ENCODE measurements at places on chromosomes 2 and 18.

DNA sequence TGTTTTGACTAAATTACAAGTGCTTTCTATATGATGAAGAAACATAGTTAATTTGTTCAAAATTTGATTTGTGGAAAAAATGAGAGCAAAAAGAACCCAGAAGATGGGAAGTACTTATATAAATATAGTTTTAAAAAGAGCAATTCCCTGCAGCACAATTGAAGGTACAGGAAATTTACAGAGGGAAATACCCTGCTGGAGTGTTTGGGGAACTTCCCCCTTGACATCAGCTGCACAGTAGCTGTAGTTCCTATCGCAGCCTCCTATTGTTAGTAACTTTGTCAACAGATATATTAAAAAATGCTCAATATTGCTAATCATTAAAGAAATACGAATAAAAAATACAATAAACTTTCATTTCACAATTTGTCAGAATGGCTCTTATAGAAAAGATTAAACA lies 1118.8 kb upstream of the ZEB2 start:
- DNase-seq, result no peak

GRCh38 chr2:71562518-71562917 lies 109.2 kb downstream of the DYSF start:
- DNase-seq, result no peak

DNA sequence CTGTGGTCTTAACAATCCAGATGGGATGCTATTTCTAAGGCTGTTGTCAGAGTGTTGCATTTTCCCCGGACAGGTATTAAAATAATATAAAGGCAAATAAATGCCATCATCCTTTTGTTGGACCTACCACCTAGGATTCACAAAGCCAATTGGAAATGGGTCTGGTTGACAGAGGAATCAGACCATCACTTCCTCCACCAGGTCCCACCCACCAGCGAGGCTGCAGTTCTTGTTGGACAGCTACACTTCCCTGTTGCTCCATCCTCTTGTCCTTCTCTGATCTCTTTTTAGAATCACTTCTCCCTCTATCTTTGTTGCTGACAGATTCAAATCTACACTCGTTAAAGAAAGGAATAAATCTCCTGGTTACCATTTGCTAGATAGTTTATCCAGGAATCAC lies 1.1 kb downstream of the TMEM169 start:
- DNase-seq, result no peak

- no peak for DNase-seq
These were observed 1103.6 kb upstream of the ACVR2A start for GRCh38 chr2:146741260-146741659.

DNA sequence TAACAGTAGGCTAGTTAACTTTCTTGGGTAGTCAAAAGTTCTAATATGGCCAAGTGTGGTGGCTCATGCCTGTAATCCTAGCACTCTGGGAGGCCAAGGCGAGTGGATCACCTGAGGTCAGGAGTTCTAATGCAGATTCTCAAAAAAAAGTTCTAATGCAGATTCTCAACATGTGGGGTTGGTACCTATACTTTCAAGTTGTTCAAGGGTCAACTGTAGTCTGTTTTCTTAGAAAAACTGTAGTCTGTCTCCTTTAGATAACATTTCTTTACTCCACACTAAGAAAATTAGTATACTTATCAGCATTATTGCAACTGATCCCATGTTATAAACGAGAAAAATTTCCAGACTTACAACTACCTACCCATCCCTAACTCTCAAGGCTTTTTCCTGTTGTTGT lies 16.6 kb downstream of the INO80D start:
- no peak for DNase-seq

DNA sequence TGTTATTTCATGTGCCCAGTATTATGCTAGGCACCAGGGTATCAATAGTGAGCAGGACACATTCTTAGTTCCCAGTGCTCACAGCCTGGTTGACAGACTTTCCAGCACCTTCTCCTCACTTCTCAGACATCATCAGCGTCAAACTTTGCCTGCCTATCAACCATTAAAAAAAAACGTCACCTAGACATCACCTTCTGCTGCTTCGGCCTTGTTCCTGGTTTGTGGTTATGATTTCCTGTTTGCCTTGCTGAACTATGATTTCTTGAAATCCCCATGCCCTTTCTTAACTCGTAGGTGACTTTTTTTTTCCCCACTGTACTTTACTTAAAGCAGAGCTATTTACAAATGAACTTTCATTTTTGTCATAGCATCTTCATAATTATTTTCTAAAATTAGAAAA lies 60.4 kb upstream of the NABP1 start:
- peak; percentile 15 for DNase-seq

- no peak for DNase-seq
These were observed 3.4 kb upstream of the CHMP1B start for GRCh38 chr18:11847811-11848210.

- no peak for DNase-seq
These were observed 29.2 kb upstream of the TEX44 start for GRCh38 chr2:231563378-231563961.

- no peak for DNase-seq
These were observed 22.9 kb downstream of the RIT2 start for GRCh38 chr18:43092539-43092938.

- DNase-seq, result no peak
These were observed 807.8 kb upstream of the CDH2 start for GRCh38 chr18:28984731-28985130.

- no peak for DNase-seq
These were observed 41.6 kb downstream of the KCNE4 start for GRCh38 chr2:223093436-223094241.

DNA sequence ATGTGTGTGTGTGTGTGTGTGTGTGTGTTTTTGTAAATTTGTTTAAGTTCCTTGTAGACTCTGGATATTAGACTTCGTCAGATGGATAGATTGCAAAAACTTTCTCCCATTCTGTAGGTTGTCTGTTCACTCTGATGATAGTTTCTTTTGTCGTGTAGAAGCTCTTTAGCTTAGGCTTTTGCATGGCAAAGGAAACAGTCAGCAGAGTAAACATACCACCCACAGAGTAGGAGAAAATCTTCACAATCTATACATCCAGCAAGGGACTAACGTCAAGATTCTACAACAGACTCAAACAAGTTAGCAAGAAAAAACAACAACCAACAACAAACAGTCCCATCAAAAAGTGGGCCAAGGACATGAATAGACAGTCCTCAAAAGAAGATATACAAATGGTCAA lies 336.7 kb upstream of the ATP5MC3 start:
- no peak for DNase-seq

DNA sequence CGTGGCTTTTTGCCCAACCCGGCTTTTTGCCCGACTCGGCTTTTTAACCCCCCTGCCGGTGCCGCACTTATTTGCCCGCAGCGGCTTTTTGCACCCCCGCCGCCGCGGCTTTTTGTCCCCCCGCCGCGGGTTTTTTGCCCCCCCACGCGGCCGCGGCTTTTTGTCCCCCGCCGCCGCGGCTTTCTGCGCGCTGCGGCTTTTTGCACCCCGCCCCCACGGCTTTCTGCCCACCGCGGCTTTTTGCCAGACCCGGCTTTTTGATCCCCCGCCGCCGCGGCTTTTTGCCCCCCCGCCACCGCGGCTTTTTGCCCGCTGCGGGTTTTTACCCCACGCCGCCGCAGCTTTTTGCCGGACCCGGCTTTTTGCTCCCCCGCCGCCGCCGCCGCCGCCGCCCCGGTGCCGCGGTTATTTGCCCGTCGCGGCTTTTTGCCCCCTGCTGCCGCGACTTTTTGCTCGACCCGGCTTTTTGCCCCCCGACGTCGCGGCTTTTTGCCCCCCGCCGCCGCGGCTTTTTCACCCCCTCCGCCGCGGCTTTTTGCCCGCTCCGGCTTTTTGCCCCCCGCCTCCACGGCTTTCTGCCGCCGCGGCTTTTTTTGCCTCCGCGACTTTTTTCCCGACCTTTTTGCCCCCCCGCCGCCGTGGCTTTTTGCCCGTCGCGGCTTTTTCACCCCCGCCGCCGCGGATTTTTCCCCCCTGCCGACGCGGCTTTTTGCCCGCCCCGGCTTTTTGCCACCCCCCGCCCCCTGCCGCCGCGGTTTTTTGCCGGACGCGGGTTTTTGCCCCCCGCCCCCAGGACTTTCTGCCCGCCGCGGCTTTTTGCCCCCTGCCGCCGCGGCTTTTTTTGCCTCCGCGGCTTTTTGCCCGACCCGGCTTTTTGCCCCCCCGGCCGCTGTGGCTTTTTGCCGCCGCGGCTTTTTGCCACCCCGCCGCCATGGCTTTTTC lies 2786.5 kb downstream of the RPIA start:
- no peak for DNase-seq

DNA sequence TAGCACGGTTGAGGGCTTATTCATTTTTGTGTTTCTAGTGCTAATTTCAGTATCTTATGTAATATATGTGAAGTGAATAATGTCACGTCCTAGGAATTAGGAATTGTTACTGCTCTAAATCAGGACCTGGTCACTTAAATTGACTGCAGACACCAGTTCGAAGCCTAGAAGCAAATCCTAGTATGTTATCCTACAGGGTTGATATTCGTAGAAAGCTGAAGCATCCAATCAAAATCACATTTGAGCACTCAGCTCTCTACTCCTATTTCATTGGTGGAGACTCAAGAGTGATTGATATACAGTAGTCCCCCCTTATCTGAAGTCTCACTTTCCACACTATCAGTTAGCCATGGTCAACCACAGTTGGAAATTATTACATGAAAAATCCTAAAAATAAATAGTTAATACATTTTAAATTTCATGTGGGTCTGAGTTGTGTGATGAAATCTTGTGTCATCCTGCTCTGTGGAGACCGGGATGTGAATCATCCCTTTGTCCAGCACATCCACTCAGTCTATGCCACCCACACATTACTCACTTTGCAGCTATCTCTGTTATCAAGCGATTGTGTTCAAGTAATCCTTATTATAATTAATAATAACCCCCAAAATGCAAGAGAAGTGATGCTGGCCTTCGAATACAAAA lies 35.2 kb upstream of the SCN9A start:
- no peak for DNase-seq

DNA sequence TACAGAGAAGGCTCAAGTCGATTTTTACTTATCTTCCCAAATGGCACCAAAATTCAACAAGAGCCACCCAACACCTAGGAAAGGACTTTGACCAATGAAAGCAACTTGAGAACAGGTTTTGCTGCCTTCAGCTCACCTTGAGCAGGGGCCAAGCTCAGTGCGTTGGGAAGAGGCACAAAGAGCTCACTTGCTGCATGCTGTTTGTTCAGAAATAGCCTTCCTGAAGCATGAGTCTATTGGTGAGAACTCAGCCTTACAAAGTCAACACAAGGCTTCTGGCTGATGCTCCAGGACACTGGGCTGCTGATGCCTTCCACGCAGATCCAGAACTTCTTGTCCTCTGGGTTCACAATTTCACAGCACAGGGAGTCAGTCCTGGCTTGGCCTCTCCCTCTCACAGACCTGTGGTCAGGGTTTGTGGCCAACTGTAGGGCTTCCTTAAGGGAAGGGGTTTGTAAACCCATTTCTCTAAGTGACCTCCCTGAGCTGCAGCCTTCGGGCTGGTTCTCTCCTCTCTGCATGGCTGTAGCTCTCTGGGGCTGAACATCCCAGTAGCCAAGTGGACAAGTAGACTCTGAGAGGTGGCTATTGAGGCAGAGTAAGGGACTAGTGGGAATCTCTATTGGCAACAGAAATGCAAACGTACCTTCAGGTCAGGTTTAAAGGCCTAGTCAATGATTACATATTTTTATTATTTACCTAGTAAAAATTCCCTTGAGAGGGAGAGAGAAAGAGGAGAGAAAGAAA lies 124.7 kb upstream of the GATA6 start:
- DNase-seq, result no peak

DNA sequence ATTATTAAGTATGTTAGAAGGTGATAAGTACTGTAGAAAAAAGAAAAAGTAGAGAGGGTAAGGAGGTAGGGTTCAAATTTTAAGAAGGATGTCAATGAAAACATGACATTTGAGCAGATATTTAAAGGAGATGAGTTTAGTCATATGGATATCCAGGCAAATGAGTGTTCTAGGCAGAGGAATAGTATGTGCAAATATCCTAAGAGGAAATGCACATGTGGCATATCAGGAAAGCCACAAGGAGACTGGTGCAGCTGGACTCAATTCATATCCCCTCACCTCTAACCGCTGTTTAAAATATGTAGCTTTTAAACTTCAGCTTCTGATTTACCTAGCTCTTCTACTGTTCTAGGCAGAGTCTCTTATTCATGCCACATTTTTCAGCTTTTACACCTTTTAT lies 9.5 kb downstream of the AGPS start:
- no peak for DNase-seq

- DNase-seq, result peak; percentile 50
These were observed at the start of gene ADI1 for GRCh38 chr2:3519255-3520205. ADI1 (minus strand) TSS chr2:3519531; CDS start chr2:3519487, 44 bp downstream.

DNA sequence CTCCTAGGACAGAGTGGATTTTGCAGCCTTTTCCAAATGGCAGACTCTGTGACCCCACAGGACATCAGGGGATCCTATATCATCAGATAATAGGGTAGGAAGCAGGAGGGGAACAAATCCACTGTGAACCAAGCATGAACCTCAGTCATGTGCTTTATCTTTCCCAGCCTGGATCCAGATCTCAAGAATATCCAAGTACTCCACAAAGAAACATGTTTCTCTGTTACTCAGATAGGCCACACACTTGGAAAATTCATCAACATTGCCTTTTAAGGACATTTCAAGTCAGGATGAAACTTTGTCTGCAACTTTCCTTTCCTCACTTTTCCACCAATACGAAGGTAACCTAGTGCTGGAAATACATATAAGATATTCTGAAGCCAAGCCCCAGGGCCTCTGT lies 85.8 kb downstream of the RDH14 start:
- no peak for DNase-seq

DNA sequence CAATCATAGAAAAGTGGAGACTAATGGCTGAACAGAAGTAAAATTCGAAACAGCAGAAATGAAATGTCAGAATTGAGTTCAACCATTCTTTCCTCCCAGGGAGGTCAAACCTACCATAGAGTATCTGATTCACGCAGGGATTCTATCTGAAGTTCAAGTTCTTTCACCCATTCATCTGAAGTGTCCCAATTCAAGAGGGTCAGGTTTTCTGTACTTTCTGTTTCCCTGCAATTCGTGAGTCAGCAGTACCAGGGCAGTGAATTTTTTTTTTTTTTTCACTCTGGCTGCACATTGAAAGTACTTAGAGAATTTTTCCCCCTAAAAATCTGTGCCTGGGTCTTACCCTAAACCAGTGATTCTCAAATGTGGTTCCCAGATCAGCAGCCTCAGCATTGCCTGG lies 40.9 kb upstream of the CCDC88A start:
- no peak for DNase-seq

DNA sequence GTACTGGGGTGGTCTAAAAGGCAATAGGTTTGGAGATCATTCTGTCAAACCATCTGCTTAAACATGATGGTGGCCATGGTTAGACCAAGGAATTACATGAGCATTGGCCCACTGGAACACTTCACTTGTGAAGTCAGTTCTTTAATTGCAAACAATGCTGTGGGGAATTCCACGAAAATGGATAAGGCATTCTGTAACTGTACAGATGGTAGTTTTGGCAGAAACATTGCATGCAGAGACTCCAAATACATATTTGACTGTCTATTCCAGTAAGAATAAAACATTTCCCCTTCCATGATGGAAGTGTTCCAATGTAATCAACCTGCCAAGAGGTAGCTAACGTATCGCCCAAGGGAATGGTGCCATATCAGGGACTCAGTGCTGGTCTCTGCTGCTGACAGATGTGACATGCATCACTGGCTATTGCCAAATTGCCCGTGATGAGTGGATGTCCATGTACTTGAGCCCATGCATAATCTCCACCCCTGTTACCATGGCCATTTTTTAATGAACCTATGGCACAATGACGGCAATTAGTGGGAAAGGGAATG lies 417.9 kb downstream of the CDH7 start:
- no peak for DNase-seq
